ENCODE measurements at places on chromosomes 1 and 21.

DNA sequence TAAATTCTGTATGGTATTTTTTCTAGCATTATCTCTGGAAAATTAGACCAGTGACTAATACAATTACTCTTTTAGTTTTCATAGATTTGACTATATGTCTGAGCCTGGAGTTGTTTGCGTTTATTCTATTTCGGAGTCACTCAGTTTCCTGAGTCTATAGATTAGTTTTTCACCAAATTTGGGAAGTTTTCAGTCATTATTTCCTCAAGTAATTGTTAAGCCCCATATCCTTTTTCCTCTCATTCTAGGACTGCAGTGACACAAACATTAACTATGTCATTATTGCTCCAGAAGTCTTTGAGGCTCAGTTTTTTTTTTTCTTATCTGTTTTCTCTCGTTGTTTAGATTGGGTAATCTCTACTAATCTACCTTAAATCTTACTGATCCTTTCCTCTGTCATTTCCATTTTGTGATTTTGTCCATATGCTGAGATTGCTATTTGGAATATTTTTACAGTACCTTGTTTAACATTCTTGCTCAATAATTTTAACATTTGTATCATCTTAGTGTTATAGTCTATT, 886.2 kb downstream of the LTN1 start:
- H3K4me1 ChIP-seq = peaks cover 4% of the 10 kb centered on the region
- no peaks in the 10 kb centered on the region for H3K27me3 ChIP-seq
- H3K36me3 ChIP-seq = no peaks in the 10 kb centered on the region
- no peak overlapping the region for H3K27ac ChIP-seq
- no peak for DNase-seq

GRCh38 chr1:207062058-207062457, 9.0 kb downstream of the PFKFB2 start:
- H3K4me3 ChIP-seq = no peak overlapping the region
- H3K27ac ChIP-seq = no peak overlapping the region
- no peak for DNase-seq
- no peaks in the 10 kb centered on the region for H3K27me3 ChIP-seq
- peaks cover 8% of the 10 kb centered on the region for H3K4me1 ChIP-seq
- H3K36me3 ChIP-seq = no peaks in the 10 kb centered on the region

DNA sequence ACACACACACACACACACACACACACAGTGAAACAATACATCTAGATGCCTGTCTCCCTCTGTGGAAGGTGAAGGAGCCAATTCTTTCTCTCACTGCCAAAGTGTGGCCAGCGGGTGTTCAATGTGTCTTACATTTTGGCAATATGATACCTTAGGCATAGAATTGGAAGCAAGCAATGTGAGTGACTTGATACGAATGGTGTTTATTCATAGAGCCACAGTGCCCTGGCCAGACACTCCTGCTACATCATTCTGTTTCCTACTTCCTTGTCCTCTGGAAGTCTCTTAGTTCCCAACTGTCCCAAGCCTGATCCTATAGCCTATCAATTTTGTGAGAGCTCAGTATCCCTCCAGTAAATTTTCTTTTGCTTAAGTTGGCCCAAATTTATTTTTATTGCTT, 170.0 kb upstream of the L1TD1 start:
- no peaks in the 10 kb centered on the region for H3K4me1 ChIP-seq
- no peak for DNase-seq
- peaks cover 3% of the 10 kb centered on the region for H3K27me3 ChIP-seq

DNA sequence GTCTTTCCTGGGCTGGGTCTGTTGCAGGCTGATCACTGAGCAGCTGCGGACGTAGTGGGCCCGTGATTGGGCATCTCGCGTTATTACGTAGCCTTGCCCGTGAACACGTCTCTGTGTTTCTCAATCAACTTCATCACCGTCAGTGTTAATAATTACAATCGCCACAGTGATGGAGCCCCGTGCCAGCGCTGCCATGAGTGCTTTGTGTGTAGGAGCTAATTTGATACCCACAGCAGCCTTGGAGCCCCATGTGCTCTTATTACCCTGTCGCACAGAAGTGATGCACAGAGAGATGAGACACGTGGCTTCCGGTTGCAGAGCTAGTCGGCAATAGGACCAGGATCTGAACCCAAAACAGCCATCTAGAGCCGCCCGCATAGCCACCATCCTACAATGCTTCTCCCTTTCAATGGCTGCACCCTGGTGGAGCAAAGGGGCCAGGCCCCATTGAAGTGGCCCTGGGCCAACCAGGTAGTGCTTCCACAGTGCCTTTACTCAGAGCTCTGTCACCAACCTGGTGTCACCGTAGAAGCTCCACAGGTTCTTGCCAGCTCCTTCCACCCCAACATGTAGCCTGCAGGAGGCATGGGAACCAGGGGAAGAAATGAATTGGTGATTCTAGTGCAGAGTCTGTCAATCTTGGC, 398.5 kb upstream of the VAMP3 start:
- H3K36me3 ChIP-seq = no peaks in the 10 kb centered on the region
- no peak overlapping the region for H3K4me3 ChIP-seq
- H3K27ac ChIP-seq = no peak overlapping the region
- H3K4me1 ChIP-seq = peaks cover 2% of the 10 kb centered on the region
- peaks cover 6% of the 10 kb centered on the region for H3K27me3 ChIP-seq

GRCh38 chr1:201430776-201431175, 9.2 kb upstream of the TNNI1 start:
- no peak overlapping the region for H3K4me3 ChIP-seq
- H3K27ac ChIP-seq = peak overlapping the region; percentile 78
- no peaks in the 10 kb centered on the region for H3K36me3 ChIP-seq
- DNase-seq = peak; percentile 43

- H3K27me3 ChIP-seq = peaks cover 3% of the 10 kb centered on the region
- H3K4me3 ChIP-seq = no peak overlapping the region
- no peaks in the 10 kb centered on the region for H3K36me3 ChIP-seq
These were observed 11.7 kb downstream of the ADAMTS1 start for GRCh38 chr21:26833460-26833939.

DNA sequence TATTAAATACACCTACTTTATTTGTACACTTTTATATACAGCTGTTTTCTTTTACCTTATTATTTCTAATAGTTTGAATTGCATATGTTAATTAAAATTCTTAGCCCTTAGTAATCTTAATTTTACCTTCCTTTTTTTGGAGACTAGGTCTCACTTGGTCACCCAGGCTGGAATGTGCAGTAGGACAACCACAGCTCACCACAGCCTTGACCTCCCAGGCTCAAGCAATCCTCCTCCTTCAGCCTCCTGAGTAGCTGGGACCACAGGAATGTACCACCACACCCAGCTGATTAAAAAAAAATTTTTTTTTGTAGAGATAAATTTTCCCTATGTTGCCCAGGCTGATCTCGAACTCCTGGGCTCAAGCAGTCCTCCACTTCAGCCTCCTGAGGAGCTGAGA, 15.0 kb upstream of the SDC3 start:
- H3K4me1 ChIP-seq = no peaks in the 10 kb centered on the region
- no peak overlapping the region for H3K4me3 ChIP-seq
- DNase-seq = no peak
- peaks cover 1% of the 10 kb centered on the region for H3K27me3 ChIP-seq

DNA sequence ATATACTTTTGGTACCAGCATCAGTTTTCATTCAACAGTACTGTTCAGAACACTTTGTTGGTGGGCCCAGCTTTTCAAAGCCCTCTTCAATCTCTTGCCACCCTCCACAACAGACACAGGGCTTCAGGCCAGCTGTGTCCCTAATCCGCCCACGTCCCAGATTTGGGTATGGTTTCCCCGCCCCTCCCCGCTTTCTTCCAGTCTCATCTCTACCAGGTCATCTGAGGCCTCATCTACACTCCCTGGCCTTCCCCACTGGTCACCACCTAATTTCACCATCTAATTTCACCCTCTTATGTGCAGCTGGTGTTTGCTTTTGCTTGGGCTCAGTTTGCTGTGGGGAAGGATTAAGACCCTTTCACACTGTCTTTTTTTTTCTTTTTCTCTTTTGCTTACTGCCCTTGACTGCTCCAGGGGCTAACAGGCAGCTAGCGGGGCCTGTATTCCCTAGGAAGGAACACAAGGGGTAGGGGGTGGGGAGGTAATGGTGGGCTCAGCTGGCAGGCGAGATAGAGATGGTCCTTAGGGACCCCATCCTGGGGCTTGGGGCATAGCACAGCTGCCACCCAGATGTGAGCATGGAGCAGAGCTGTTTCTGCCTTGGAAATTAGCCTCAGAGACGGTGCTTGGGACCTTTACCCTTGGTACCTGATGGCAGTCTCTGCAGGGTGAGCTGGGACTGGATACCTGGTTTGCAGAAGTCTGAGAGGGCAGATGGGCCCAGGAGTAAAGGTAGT, 3.8 kb upstream of the EPB41 start:
- H3K4me3 ChIP-seq = peak overlapping the region; percentile 68
- DNase-seq = peak; percentile 82
- H3K36me3 ChIP-seq = no peaks in the 10 kb centered on the region
- H3K4me1 ChIP-seq = peaks cover 27% of the 10 kb centered on the region

- H3K4me1 ChIP-seq = peaks cover 7% of the 10 kb centered on the region
- no peaks in the 10 kb centered on the region for H3K27me3 ChIP-seq
- no peak overlapping the region for H3K27ac ChIP-seq
These were observed 26.1 kb upstream of the MTMR11 start for GRCh38 chr1:149962736-149963135.

Measured in glutamatergic neuron (in vitro differentiated cells).